NCI-H1930 (cell line): ENCODE measurements at places on chromosomes 16 and 17.

DNA sequence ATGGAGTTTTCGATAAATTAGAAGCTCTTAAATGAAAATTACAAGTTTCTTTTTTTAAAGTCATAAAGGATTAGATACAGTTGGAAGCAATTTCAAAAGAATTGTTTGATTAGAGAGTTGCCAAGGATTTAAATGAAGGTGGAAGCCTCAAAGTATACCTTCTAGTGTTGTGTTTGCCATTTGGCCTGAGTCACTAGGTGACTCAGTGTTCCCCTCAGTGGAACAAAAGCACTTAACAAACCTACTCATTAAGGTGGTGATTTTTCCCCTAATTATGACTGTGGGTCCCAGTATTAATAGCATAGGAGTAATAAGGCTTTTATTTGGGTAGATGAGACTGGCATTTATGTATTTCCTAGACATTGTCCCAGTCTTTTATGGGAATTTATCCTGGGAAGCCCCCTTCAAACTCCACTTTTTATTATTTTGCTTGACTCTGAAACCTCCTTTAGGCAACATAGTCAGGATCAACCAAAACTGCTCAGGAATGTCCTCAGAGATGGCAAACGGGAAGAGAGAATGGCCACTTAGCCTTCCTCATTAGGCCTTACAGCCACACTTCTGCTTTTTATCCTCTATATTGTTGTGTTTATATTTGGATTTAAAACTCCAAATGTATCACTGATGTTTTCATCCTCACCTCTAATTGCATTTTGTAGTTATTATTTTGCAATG is 161.0 kb downstream of the FTO start:
- DNase-seq, result peak; percentile 7

DNA sequence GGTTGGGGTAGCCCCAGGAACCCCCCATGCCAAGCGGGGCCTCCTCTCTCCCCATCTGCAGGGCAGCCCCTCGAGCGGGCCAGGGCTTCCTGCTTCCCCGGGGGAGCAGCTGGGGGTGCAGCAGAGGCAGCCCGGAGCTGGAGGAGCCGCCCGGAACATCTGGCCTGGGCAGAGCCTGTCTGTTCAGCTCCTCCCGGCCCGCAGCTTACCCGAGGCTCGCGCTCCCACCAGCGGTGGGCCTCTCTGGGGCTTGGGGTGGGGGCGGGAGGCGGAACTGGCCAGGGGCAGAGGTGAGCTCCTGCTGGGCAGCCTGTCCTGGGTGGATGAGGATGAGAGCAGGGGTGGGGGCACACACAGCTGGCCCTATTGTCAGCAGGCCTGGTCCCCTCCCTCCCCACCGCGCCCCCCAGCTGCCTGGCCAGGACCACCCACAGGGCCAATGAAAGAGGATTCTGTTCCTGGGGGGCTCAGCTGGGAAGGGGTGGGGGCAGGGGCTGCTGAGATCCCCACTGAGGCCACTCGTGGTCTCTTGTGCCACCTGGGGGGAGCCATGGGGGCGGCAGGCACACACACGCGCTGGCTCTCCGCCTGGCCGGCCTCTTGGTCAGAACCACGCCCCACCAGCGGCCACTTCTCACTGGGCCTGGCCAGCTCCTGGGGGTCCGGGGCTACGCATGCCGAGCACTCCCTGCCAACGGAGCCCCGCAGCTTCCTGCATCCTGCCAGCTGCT is 34.7 kb downstream of the BAHCC1 start:
- no peak for DNase-seq

- DNase-seq, result no peak
Observed at GRCh38 chr16:2830355-2830695, 222 bp downstream of the ZG16B start.

DNA sequence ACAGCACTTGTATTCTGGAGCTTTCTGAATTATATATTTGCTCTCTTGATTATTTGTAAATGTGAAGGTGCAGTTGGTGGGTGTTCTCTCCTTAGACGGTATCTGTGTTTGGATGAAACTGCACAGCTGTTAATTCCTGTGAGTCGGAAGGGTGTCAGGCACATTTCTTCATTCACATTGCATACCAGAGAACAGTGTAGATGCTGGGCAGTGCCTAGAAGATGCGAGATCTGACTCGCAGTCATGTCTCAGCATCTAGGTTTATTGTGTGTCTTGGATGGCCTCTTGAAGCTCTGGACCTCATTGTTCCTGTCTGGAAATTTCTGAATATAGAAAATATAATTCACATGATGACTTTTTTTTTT is 61.2 kb downstream of the CLEC16A start:
- no peak for DNase-seq

DNA sequence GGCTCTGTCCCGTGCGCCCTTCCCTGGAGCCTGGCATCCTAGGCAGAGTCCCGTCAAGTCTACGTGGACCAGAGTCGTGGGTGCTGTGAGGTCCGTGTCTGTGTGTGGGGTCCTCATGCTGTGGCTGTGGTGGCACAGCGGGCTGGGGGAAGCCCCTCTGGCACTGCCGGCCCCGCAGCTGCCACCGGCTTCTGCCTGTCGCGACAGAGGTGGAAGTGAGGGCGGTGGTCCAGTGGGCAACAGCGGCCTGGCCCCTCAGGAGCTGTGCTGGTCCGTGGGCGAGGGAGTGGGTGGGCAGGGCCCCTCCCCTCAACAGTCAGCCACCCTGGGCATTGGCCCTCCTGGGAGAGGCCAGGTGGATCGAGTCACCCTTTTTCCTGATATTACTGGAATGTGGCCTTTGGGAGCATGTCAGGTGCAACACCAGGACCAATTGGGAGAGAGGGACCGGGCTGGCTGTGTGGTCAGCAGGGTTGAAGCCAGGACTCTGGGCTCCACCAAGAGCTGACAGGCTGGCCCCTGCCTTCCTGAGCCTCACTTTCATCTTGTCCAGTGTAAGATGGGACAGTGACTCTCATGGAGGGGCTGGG is 11.9 kb downstream of the BAIAP2 start:
- no peak for DNase-seq

- DNase-seq, result no peak
Observed at GRCh38 chr17:13806092-13806491, 204.4 kb upstream of the HS3ST3A1 start.

DNA sequence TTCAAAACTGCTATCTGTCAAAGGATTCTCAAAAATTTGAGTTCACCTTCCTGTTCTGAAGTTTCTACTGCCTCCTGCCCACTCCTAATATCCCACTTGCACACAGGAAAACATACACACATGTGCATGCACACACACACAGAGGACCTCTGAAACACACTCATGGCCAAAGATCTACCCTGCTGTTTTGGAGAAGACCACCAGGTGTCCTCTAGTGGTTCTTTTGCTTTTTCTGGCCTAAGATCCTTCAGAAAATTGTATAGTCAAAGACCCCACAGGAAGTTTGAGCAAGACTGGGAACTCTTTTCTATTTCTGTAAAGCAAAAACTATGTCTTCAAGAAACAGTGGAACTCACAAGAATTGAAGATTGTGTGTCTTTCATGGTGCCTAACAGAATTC is 90.2 kb downstream of the CDH8 start:
- DNase-seq, result no peak

DNA sequence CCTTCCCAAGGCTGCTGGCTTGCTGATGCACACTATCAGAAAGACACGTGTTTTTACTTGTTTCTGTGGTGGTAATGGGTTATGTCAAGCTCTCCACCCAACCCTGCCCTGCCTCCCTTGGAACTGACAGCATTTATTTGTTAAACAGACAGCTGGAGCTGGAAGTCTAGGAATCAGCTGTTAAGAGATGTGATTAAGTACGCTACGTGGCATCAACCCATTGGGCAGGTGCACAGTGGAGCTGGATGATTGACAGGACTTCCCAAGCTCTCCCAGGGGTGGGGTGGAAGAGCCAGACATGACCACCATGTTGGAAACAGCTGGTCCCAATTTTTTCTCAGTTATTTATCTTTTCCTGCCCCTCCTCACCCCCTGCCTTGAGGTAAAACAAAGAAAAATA is 49.4 kb downstream of the ADAMTS18 start:
- DNase-seq, result no peak

GRCh38 chr17:8143581-8144400 is 8.4 kb downstream of the PER1 start:
- no peak for DNase-seq

DNA sequence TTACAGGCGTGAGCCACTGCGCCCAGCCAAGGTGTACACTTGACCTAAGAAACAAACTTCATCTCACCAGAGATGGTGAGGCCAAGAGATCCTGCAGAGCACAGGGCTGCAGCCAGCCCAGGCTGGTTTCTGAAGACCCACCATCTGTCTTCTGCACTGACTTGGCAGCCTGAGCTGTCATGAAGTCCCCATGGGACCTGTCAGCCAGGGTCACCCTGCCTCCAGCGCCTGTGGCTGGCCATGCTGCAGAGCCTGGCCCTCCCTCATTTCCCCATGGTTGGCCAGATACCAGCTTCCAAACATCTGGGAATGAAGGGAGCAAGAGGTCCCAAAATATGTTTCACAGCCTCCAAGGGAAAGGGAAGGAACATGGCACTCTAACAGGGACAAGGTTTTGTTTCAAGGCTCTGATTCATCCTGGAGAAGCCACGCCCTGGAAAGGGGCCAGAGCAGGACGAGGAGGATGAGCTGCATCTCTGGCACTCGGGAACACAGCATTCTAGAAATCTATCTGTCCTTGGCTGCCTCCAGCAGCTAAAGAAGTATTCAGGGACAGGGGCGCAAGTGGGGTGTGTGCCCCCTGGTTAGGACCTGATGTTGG is 45.3 kb downstream of the DDX19A start:
- DNase-seq, result no peak

DNA sequence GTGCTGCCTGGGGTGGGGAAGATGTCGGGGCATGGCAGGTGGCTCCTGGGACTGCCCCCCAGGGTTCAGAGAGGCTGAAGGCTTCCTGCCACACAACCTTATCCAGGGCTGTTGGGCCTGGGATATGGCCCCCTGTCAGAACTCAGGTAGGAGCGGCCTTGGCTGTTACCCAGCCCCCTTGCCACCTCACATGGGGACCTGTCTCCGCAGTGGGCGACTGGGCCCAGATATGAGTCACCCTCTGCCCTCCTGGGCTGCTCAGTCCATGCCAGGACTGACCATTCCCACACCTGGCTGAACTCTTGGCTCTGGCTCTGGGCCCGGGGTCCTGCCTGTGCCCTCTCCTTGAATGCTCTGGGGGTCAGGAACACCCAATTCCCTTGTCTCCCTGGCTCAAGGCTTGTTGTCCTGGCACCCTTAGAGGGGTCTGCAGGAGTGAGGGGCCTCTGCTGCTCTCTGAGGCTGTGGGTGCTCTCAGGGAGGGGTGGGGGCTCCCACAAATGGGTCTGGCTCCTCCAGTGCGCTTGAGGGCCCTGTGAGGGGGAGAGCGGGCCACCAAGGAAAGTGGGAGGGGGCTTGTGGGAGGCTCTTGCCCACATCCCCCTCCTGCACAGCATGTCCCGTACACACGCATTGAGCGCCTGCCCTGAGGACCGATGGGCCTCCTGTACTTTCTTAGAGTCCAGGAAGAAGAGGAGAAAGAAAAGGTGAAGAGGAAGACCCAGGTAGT is 36.0 kb downstream of the LGALS9 start:
- no peak for DNase-seq

- DNase-seq, result no peak
Observed at GRCh38 chr16:59950431-59950830, 1216.3 kb upstream of the GOT2 start.

GRCh38 chr17:67686241-67686640 is 31.5 kb upstream of the NOL11 start:
- no peak for DNase-seq

DNA sequence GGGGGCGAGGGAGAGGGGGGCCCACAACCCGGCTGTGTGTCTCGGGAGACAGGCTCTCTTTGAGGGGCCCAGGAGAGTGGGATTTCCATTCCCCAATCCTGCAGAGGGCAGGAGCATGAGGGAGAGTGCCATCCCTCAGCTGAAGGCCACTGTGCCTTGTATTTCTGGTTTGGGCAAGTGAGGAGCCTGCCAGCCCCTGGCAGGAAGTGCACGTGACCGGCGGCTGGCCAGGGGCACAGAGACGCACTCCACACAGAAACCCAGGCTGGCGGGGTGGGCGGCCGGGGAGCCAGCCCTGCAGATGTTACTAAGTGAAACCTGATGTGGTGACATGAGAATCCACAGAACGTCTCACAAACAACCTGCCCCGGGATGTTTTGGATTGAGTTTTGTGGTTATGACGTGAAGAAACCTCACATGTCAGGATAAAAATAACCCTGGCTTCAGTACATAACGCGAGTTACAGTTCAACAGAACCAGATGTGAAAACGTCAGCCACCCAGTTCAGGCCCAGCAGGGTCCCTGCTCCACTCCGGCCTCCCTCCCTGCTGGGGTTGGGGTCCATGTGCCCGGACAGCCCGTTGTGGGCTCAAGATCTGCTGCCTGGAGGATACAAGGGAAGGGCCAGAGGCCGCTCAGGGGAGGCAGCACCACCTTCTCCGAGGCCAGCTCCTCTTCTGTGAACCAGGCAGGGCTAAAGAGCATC is 51.7 kb upstream of the MTSS2 start:
- DNase-seq, result no peak

DNA sequence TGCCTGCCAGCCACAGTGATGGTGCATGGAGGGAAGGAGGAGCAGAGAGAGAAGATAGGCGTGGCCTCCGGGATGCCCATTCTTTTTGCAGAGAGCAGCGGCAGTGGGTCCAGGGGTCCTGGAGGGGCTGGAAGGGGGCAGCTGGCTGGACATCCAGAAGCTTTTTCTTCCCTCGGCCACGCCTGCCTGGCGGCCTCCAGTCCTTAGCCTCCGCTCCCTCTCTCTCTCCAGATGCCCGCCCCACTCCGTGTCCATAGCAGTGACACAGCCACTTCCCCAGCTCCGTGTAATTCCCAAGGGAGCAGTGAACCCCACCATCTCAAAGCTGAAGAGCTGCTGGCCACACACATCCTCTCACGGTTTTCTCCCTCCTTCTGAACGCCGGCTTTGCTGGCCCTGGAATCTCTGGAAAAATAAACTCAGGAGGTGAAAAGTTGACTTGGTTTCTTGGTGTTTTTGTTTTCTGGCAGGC is 26.3 kb upstream of the CDC42EP4 start:
- DNase-seq, result no peak

DNA sequence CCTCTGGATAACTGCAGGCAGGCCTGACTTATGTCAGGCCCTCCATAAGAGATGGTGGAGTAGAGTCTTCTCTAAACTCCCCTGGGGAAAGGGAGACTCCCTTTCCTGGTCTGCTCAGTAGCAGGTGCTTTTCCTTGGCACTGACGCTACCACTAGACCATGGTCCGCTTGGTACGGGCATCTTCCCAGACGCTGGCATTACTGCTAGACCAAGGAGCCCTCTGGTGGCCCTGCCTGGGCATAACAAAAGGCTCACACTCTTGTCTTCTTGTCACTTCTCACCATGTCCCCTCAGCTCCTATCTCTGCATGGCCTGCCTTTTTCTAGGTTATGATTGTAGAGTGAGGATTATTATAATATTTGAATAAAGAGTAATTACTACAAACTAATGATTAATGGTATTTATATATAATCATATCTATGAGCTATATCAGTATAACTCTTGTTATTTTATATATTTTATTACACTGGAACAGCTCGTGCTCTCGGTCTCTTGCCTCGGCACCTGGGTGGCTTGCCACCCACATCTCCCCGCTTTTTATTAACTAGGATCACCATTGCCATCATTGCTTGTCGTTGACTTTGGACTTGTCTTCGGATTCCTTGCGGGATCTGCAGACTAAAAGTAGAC is 59.8 kb upstream of the ARL4D start:
- DNase-seq, result peak; percentile 65

GRCh38 chr17:76868176-76868668 is at the start of gene MGAT5B:
Gene MGAT5B, plus strand, starts transcription at chr17:76868404. Its CDS starts 626 bp downstream, at chr17:76869030.
- peak; percentile 73 for DNase-seq

- no peak for DNase-seq
Observed at GRCh38 chr16:70402916-70403659, 35.8 kb downstream of the ST3GAL2 start.

- no peak for DNase-seq
Observed at GRCh38 chr16:72474501-72475123, 302.7 kb upstream of the PMFBP1 start.
